ENCODE measurements at places on chromosomes 4 and X.

- no peak for DNase-seq
Measured at GRCh38 chr4:163087805-163088204, 78.9 kb downstream of the NAF1 start.

DNA sequence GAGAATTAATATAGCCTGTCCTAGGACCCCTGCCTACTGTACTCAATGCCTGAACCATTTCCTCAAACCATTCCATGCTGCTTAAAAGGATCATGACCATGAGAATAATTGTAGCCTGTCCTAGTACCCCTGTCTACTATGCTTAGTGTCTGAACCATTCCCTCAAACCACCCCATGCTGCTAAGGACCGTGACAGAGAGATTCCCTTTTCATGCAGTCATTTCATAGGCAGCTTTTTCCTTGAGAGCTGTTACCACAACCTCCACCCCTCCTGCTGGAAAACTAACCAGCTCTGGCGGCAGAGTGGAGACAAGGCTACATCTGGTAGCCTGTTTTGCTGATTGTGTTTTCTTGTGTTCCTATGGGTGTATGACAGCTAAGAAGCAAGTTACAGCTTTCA is 174.9 kb upstream of the SMARCAD1 start:
- DNase-seq: no peak

DNA sequence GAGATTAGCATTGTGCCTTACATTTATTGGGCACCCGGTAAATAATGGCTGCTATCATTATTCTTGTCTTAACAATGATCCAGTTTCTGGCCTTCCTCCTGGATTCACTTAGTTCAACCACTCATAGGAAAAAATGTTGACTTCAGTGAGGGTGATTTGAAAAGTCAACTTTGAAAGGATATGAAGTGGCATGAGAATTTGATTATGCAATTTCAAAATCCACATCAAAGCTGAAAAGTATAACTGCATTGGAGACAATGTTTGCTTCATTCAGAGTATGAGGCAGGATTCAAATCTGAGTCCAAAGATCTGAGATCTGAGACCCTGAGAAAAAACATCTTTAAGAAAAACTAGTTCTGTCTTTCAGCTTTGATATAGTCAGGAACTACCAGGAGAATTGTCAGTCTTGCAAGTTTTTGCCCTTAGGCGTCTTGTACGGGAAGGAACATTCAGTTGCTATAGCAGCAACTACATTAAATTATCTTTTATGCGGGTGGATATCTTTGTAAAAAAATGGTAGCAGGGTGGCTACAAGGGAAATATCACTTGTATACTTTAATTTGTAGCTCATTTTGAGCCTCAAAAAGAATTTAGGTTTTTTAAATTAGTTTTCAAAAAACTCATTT is 587.5 kb upstream of the LCORL start:
- DNase-seq: no peak

GRCh38 chr4:84647312-84647884 is 64.5 kb downstream of the CDS1 start:
- no peak for DNase-seq

- DNase-seq: no peak
Measured at GRCh38 chr4:135408109-135408508, 1206.5 kb upstream of the PABPC4L start.

DNA sequence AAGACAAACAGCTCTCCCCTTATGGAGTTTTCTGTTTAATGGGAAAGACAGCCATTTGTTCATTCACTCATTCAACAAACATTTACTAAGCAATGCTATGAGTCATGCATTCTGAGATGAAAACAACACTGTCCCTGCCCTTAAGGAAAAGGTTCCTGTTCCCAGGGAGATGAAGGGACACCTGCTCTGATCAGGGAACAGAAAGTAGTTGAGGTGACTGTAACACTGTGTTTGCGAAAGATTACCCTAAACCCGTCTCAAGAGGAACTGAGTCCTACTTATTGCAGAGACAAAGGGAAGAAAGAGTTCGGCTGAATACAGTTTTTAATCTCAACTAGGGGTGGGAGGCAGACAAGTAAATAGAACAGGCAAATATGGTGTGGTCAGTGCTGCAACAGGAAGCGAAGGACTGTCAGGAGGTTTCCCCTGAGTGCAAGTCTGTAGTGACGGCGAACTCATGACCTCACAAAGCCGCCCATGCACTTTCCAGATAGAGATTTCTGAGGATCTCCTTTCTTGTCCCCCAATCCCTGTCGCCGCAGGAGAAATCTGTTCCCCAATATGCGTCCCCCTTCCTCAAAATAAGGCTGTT is 712 bp downstream of the STX18 start:
- no peak for DNase-seq

DNA sequence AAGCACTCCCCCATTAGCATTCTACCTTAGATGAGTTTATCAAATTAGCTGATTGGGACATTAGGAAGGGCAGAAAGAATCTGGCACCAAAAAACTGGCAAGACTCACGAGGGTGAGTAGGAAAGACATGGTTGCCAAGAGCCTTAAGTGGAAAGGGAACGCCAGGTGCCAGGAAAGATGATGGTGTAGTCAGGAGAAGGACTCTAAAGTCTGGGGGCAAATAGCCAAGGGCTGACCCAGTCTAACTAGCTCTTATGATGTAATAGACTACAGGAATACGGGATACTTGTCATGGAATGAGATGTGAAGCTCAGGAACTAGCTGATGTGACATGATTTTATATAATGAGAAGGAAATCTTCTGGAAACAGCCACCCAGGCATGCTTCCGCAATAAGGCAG is 94.8 kb downstream of the MBNL3 start:
- no peak for DNase-seq

- no peak for DNase-seq
Measured at GRCh38 chr4:151407466-151408379, 1.3 kb upstream of the FHIP1A start.

- DNase-seq: no peak
Measured at GRCh38 chr4:85610450-85610849, 135.5 kb downstream of the ARHGAP24 start.

GRCh38 chr4:159542296-159542695 is 439.4 kb downstream of the RAPGEF2 start:
- DNase-seq: no peak

GRCh38 chrX:101462892-101463291 is 22.4 kb upstream of the ARMCX4 start:
- DNase-seq: no peak

DNA sequence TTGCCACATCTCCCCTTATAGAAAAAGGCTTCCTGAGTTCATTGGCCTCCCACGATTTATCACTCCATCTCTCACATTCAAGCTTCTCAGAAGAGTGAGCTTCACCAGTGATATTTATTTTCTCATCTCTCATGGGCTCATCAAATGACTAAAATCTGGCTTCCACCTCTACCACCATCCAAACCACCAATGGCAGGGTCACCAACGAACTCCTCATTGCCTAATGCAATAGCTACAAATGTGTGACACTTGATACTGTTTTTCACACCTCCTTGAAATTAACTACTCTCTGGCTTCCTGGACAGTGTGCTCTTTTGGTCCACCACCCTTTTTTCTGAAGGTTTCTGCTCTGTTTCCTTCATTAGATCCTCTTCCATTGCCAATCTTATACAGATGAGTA is 129.0 kb downstream of the SH2D1A start:
- no peak for DNase-seq

GRCh38 chr4:140719022-140719421 is 37.2 kb downstream of the TBC1D9 start:
- no peak for DNase-seq

GRCh38 chr4:7760228-7760627 is 179.4 kb downstream of the AFAP1 start:
- DNase-seq: no peak

DNA sequence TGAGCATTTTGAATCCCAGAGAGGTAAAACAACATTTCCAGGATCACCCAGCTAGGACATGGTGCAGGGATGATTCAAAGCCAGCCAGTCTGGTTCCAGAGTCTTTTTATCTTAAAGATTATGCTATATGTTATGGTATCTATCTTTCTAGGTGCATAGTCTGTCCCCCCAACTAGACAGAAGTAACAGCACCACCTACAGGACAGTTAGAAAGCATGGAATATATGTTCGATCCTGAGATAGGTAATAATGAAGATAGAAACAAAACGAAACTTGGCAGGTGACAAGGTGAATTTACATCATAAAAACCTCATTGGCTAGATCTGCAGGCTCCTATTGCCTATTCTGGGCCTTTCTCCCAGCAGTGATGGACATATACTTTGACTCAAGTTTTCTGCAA is 723.2 kb downstream of the SMARCA1 start:
- no peak for DNase-seq

GRCh38 chr4:54553001-54553400 is 104.8 kb upstream of the KIT start:
- no peak for DNase-seq

GRCh38 chrX:149762696-149763614 is 10.9 kb upstream of the HSFX1 start:
- no peak for DNase-seq

All from SW 1271 (cell line).